Lung microvascular endothelial cell (primary cell): ENCODE measurements at places on chromosomes 12 and 14. TPM values are rescaled to one million over a fixed set of nuclear protein-coding genes. Genes with fewer than 3 reads are reported as not detected.

The BEGAIN gene
- total RNA-seq, result 0.20 TPM in 1 of 2 replicates, not detected in the other

The CCND2 gene
- 80.6 and 141 TPM in 2 replicates for total RNA-seq

The ATXN7L3B gene
- total RNA-seq, result 18.7 and 26.6 TPM in 2 replicates

The NFATC4 gene
- 0.60 and 0.87 TPM in 2 replicates for total RNA-seq

The BHLHE41 gene
- total RNA-seq, result under 0.01 TPM in 2 replicates

The NDUFA12 gene
- total RNA-seq, result 78.9 and 104 TPM in 2 replicates

The PTPRB gene
- 83.7 and 112 TPM in 2 replicates for total RNA-seq

The DCN gene
- 0.20 TPM in 1 of 2 replicates, not detected in the other for total RNA-seq

The SLCO1A2 gene
- total RNA-seq, result not detected in 2 replicates

The DEGS2 gene
- 0.20 and 0.22 TPM in 2 replicates for total RNA-seq

The METTL25 gene
- total RNA-seq, result 8.1 and 15.7 TPM in 2 replicates

The STAB2 gene
- total RNA-seq, result 5.7 and 10.5 TPM in 2 replicates

The LHX5 gene
- not detected in 2 replicates for total RNA-seq

The TNFRSF1A gene
- 37.5 and 55.6 TPM in 2 replicates for total RNA-seq

The C12orf54 gene
- not detected in 2 replicates for total RNA-seq

The SSPN gene
- total RNA-seq, result 0.22 and 0.40 TPM in 2 replicates
